ENCODE measurements at places on chromosomes 12 and 14.

DNA sequence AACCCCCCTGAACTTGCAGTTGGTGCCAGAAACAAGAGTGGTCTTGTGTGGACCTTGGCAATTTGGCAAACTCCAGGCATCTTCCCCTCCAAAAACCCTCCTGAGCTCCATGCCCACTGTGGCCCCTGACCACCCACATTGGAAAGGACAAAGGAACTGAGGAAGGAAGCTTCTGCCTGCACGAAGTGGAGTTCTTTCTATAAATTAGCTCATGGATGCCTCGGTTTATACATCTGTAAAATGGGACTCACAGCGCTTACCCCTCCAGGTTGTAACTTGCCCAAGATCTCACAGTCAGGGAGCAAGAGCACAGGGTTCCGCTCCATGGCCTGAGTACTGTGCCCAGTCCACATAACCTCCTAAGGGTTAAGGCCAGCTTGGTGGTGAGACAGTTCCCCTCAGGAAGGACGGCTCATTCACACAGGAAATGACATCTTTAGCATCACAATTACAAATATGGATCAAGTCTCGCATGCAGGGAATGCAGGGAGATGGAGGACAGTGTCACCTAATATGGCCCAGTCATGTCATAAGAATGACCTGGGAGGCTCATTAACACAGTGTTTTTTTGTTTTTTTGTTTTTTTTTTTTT lies 66.6 kb downstream of the CLMN start:
- DNase-seq: no peak

DNA sequence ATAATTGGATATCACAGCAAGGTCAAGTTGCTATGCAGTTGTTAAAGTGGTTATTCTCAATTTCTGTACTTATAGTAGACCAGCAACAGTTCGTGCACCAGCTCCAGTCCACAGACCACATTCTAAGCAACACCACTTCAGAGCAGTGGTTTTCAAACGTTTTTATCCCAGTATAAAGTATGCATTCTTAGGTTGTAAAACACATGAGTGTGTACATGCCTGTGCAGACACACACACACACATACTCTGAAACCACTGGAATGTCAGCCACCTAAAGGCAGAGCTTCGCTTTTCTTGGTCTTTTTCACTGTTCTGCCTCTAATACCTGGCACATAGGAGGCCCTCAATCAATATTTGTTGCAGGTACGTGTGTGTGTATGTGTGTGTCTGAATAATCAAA lies 22.2 kb upstream of the C12orf71 start:
- DNase-seq: no peak

DNA sequence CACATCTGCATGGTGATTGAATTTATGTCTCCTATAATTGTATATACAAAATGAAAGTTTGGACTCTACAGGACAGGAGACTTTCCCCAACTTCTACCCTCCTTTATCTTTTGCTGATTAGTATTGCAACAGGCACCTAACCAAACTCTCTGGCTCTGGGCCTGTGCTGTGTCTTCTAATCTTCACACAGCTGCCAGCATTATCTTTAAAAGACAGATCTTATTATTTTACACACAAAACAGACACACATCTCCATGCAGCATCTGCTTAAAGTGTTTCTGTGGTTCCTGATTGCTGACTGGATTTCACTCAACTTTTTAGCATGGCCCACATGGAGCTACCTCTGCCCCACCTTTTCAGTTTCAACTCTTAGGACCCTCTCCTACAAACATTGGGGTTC lies 154.9 kb upstream of the PELI2 start:
- no peak for DNase-seq

GRCh38 chr14:36517242-36518030 lies 2.6 kb downstream of the NKX2-1 start:
- DNase-seq: no peak

DNA sequence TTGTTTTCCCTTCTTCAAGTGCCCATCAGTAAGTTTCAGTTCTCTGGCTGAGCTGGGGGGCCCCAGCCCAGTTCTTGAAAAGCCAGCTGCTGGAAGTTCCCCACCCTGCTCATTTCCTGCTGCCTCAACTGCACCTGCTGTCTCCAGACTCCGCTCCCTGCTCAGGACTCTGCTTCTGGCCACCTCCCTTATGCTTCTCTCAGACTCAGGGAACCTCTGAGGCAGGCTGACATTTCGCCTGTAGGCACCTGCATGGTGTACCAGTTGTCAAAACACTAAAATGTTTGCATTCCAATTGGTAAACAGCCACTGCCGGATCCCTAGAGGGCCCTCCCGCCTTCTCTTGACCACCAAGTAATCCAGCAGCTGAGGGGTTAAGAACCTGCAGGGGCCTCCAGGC lies 136.5 kb upstream of the VRK1 start:
- no peak for DNase-seq

- DNase-seq: no peak
Observed at GRCh38 chr12:130933269-130933995, 20.3 kb upstream of the ADGRD1 start.

GRCh38 chr12:56143217-56143616 lies 9.2 kb upstream of the MYL6B start:
- no peak for DNase-seq

DNA sequence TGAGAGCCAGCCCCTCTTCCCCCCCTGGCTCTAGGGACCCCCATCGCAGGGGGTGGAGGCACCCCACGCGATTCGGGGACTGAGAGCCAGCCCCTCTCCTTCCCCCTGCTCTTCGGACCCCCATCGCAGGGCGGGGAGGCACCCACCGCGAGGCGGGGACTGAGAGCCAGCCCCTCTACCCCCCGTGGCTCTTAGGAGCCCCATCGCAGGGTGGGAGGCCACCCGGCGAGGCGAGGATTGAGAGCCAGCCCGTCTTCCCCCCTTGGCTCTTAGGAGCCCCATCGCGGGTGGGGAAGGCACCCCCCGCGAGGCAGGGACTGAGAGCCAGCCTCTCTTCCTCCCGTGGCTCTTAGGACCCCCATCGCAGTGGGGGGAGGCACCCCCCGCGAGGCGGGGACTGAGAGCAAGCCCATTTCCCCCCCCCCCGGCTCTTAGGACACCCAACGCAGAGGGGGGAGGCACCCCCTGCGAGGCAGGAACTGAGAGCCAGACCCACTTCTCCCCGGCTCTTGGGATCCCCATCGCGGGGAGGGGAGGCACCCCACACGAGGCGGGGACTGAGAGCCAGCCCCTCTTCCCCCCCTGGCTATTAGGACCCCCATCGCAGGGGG lies 45.6 kb downstream of the DDX11 start:
- no peak for DNase-seq

GRCh38 chr12:57846285-57846576 lies 298 bp downstream of the CTDSP2 start:
- no peak for DNase-seq

DNA sequence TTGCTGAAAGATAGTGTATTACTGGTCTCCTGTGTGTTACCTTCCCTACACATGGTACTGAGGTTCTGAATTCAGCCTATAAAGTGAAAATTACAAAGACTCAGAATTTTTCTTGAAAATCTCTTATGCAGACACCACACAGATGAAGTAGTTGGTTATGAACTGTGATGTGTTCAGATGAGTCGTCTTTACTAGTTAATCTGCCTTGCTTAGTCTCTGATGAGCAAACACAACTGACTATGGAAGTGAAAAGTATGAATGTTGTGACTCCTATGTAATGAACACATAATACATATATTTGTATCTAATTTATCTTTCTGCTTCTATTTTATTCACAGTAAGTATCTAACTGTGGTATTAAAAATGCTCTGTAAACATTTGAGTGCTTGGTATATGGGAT lies 4.7 kb downstream of the MTERF2 start:
- no peak for DNase-seq

GRCh38 chr12:43114316-43114715 lies 437.7 kb downstream of the ADAMTS20 start:
- DNase-seq: no peak

GRCh38 chr14:60430276-60430675 lies 55.6 kb downstream of the C14orf39 start:
- no peak for DNase-seq

DNA sequence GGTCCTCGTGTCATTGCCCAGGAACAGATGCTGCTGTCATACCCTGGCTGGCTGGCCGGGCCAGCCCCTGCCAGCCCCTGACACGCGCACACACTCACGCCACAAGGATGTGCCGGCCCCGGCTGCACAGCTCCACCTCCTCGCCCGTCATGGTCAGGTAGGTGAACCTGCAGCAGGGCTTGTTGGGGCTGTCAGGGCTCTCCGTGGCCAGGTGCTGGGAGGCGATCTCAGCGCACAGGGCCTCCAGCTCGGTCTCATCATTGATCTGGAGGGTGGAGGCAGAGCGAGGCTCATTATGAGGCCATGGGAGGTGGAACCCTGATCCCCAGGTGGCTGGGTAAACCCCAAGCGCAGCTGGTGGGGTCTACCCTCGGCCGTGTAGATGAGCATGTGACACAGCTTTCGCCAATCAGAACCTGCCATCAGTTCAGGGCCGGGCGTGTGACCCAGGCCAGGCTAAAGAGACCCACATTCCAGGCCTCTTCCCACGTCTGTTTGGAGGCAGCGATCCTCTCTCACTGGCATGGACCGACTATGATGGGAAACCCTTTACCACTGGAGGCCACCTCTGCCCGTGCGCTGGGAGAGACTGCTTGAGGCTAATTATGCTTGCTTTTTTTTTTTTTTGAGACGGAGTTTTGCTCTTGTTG lies 38.8 kb downstream of the TRAFD1 start:
- DNase-seq: no peak

GRCh38 chr12:102182635-102183034 lies 15.0 kb downstream of the PMCH start:
- no peak for DNase-seq

GRCh38 chr14:100306998-100307765 lies 938 bp upstream of the SLC25A29 start:
- no peak for DNase-seq

DNA sequence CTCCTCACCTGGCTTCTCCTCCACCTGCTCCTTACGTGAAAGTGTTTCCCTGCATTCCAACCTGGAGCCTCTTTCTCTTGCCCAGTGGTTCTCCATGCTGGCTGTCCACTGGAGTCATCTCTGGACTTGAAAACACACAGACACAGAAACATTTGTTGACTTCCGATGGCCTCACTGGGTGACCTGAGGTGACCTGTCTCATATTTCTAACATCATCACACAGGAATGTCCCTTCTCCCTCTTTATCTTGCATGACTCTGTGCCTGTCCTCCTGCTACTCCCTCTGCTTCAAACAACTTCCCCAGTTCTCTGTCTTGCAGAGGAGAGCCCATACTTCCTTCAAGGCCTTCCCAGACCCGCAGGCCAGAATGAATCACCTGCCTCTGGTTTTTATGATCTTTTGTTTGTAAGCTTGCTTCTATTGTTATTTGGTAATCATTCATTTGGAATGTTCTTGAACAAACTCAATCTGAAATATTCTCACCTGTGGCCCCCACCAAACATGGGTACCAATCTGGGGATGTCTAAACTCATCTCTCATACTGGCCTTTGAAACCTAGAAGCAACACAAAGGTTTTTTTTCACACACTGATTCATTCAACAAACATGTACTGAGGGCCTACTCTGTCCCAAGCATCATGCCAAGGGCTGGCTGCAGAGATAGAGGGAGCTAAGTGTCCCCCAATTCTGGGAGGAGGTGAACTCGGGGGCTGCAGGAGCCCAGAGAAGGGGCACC lies 9.7 kb upstream of the RIN3 start:
- peak; percentile 29 for DNase-seq

- no peak for DNase-seq
Observed at GRCh38 chr14:61466249-61466904, 145.0 kb downstream of the PRKCH start.

GRCh38 chr14:93733631-93734030 lies 54.7 kb downstream of the PRIMA1 start:
- no peak for DNase-seq

DNA sequence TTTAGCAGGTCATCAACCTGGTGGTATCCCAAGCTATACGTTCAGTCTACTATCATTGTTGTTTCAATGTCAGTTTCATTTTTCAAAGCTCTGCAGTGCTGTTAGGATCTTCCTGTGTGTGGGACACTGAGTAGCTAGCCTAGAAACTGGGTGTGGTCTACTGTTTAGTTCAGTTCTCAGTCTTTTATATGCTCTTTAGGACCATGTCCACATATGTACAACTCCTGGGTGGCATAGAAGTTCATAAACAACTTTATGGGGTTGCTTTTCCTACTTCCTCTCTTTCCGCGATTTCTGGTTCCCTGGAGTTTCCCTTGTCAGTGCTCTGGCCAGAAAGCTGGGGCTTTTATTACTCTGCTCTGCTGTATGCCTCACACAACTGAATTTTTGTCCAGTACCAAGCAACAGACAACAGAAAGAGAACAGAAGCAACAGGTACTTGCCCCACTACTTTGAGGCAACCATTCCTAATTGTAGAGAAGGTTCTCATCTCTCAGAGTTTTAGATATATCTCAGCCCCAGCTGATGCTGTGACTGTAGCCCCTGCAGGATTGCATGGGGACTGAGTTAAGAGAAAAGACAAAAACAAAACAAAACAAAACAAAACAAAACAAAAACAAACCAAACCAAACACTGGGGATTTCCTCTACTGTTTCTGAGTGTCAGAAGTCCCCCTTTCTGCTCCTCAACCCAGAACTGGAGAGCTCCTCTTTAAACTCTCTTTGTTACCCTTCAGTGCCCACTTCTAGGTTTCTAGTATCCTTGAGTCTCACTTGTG lies 30.3 kb downstream of the MIS18BP1 start:
- DNase-seq: no peak

- peak; percentile 31 for DNase-seq
Observed at GRCh38 chr12:92717202-92717601, 14.4 kb downstream of the PLEKHG7 start.

DNA sequence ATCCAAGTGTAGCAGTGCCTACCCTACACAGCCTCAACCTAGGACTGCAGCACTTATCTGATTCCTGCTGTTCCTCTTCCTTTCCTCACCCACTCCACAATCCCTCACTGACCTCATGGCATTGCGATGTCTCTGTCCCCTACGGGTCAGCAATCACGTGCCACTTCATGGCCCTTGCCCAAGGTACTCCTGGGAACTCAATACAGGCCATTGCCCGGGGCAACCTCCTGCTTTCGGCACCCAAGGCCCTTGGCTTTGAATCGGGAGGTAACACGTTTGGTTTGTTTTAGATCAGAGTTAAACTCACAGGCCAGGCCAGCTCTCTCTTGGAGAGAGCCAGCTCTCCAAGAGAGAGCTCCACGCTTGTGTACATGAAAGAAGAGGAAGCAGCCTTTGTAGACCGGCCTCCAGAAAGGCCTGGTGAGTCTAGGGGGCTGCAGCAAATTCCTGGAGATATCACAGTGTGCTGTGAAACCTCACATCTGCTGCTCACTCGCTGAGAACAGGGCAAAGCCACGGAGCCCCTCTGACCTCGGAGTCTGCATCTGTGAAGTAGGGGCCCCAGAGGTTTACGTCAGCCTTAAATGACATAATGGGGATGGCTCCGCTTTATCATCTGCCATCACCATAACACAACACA lies 12.2 kb downstream of the CLMN start:
- DNase-seq: no peak

- DNase-seq: no peak
Observed at GRCh38 chr12:95146769-95147168, 70.5 kb downstream of the FGD6 start.
